ENCODE measurements at places on chromosomes 7 and 10.

DNA sequence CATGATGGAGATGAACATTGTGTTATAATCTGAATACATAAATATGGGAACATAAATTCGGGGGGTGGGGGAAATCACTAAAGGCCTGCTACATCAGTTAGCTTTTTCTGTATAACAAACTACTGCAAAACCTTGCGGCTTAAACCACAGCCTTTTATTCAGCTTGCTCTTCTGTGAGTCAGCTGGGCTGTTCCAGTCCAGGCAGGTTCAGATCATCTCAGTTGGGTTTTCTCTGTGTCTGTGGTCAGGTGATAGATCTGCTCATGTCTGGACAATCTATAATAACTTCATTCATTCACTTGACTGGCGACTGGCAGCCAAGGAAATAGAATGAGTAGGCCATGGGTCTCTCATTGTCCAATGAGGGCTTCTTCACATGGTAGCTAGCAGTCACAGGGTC lies 23.5 kb downstream of the HTR7 start:
- DNase-seq = no peak

DNA sequence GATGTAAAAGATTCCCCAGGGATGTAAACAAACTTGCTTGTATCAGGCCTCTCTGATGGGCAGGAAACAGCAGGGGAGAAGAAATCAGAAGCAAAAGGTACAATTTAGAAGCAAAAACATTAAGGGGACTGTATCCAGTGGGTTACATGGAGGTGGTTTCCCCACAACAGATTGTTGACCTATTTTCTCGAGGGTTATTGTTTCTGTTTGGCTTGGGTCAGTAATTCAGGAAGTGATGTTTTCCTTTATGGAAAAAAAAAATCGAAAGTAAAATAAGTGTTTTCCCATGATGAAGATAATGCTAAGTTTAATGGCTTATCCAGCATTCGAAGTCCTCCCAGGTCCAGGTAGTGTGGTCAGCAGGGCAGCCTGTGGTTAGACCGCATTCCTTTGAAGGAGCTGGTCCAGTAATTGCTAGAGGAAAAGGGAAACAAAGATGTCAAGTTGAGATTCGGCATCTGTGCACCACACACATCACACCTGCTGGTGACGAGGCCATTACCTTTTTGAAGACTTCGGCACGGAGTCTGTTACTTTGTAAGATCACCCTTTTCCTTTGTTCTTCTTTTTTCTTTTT lies 37.3 kb upstream of the ADAM12 start:
- DNase-seq = peak; percentile 11

- peak; percentile 61 for DNase-seq
These were observed 113.7 kb upstream of the ANKRD1 start for GRCh38 chr10:91034494-91035159.

- DNase-seq = no peak
These were observed 47.5 kb downstream of the BMPER start for GRCh38 chr7:33952824-33953223.

GRCh38 chr10:78634389-78634815 lies 434.4 kb upstream of the ZMIZ1 start:
- DNase-seq = no peak

DNA sequence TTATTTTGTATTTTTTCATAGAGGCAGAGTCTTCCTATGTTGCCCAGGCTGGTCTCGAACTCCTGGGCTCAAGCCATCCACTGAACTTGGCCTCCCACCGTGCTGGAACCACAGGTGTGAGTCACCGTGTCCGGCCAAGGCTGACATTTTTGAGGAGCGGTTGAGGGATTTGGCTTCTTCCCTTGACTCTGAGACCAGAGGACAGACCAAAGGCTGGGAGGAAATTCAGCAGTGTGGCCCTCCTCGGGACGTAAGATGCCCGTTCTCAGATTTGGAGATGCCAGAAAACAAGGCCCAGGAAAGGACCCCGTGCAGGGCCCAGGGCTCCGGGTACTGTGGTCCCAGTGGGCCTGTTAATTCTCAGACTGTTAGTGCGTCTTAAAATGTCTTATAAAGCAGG lies 146.2 kb downstream of the WDR37 start:
- no peak for DNase-seq

GRCh38 chr7:106254525-106255116 lies 30.2 kb downstream of the NAMPT start:
- DNase-seq = no peak

DNA sequence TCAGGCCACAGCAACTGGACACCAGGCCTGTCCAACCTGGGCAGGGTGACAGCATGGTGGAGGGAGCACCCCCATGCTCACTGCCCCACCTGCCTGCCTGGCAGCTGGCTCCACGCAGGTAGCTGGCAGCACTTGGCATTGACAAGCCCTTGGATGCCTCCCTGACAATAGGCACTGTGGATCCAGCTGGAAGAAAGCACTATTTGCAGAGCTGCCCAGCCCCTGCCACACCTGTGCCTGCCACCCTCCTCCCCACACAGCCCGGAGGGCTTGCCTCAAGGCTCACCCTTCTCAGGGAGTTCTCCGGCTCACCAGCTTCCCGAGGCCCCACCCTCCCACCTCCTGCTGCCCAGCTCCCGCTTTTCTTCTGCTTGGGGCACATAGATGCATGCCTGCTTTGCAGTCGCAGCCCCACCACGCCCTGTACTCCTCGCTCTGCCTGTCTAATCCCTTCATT lies 160.1 kb downstream of the NEURL1 start:
- no peak for DNase-seq

- no peak for DNase-seq
These were observed 33.9 kb downstream of the ENTPD1 start for GRCh38 chr10:95789902-95790301.

DNA sequence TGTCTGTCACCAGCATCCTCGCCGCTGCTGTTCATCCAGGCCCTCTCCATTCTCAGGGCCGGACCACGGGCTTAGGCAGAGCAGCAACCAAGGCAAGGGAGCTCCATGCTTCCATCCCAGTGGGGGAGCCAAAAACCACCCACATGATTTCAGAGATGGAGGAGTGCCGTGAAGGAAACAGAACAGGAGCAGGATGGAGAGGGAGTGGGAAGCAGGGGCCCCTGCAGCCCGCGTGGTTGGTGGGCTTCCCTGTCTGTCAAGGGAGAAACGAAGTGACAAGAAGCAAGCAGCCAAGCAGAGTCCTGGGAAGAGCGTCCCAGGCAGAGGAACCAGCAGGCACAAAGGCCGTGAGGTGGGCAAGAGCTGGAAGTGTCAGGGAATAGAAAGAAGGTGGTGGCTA lies 95.7 kb downstream of the SLIT1 start:
- no peak for DNase-seq

DNA sequence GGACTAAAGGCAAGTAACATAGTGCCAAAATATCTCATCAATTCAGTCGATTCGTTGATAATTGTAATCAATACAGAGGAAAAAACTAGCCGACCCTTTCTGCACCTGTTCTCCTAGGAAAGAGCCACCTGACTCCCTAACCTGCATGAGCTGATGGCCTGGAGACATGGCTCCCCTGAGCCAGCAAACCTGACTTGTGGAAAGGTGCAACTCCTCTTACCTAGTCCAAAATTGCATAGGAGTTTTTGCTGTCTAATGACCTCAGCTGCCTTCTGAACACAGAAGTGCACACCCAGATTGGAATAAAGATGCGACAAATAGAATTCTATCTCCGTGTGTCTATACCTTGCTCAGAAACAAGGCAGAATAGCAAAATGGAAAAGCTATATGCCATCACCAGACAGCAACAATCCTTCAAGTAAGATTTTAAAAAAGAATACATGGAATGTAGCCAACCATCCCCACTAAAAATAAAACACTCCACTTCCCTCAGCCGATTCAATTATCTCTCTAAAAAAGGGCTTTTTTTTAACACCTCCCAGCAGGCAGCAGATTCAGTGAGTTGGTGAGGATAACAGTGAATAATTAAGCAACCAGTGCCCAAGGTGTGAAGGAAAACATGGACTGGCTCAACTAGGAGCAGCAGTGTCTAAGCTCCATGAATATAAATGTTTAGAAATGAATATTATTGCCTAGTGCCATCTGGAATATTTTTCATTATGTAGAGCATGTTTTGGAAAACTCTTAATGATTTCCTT lies 26.6 kb upstream of the LMTK2 start:
- no peak for DNase-seq

DNA sequence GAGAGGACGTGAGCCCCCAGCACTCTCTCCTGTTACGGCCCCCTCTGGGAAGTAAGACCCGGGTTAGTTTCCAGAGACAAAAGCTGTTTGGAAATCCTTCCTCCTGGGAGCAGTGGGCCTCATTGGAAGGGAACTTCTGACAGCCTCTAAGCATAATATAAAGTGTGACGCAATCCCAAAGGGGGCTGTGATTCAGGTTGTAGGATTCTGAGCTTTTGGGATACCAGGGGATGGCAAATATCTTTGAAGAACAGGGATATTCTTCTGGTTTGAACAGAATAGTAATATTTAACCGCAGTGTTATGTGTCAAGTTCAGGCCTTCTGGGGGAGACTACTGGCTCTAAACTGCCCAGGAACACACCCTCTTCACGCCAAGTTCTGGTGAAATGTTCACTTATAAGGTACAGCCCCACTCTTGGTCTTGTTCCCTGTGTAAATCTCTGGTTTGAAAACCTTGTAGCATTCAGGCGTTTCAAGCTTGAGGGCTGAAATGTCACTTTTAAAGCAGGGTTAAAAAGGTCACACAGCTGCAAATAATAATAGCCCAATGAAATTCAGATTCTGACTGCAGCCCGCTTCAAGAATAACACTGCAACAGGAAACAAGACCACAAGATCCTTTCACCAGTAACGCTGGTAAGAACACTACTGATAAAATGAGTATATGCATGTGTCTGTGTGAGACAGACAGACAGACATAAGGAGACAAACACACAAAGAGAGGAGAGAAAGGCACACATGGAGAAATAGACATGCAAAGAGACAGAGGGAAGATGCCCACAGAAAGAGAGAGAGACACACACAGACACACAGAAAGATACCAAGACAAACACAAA lies 69.0 kb downstream of the CREB5 start:
- peak; percentile 29 for DNase-seq

DNA sequence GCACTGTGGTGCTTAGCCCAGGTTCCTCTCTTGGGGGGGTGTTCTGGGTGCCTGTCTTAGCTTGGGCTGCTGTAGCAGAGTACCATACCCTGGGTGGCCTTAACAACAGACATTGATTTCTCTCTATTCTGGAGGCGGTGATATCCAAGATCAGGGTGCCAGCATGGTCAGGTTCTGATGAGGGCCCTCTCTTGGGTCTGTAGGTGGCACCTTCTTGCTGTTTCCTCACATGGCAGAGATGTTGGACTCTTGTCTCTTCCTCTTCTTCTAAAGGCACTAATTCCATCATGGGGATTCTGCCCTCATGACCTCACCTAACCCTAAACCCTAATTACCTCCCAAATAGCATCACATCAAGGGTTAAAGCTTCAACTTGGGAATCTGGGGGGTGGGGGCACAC lies 19.9 kb upstream of the CRHR2 start:
- DNase-seq = no peak

DNA sequence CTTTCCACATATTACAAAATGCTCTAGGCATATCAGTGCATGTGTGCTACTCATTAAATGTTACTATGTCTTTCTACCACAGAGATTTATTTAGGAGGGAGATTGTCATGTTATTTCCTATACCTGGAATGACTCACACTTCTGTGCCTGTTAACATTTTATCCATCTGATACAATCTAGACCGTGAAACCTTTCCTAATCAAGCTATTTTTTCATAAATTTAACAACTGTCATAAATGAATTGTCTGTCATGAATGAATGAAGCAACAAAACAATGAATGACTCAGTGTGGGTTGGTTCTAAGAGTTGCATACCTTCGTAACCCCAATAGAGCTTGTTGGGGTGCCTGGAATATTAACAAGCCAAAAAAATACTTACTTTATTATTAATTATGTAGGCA lies 554.3 kb downstream of the GRM8 start:
- no peak for DNase-seq

- DNase-seq = no peak
These were observed 155.1 kb downstream of the LSM5 start for GRCh38 chr7:32335107-32335506.

- DNase-seq = no peak
These were observed 143.5 kb downstream of the KIAA1217 start for GRCh38 chr10:24352399-24352798.

- DNase-seq = no peak
These were observed 37.7 kb upstream of the ODAD2 start for GRCh38 chr10:28036587-28036986.

DNA sequence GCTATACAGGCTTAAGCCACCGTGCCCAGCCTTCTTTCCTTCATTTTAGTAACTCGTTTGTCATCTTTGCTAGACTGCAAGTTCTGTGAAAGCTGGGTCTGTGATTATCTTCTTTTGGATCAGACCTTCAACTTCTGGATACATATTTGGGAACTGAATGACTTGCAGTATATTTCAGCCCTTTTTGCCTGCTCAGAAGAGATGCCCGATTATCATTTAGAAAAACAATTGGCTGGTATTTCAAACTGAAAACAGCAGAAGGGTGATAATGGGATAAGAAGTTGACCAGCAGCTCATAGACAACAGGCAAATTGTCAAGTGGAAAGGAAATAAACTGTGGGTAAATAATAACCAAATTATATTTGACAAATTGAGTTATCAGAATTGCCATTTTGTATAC lies 14.6 kb downstream of the RSBN1L start:
- DNase-seq = no peak

DNA sequence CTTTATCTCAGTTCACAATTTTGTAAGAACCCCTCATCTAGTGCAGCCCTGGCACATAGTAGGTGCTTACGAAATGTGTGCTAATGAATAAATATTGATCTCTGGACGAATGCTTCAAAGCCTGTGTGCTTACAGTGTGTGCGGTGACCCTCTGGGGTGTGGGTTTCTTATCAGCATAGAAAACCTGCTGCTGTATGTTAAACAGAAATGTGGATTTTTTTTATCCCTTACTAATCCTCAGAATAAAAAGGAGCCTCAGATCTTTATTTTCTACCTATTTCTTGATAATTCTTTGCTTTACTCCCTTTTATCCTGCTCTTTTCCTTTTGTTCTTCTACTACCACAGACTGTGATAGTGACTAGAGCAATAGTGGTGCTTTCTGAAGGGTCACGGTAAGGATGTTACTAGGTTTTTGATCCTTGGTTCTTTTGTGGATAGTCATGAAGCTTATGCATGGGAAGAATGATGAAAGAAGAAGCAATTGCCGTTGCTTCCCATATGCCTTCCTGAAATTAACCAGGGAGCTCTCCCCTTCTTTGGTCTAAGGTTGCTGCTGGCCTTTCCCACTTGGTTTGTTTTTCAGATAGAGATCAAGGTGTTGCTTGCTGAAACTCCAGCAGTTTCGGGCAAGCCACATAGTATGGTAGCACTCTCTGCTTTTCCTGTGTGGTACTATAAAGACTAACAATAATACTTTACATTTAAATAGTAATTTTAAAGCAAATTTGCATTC lies 44.7 kb downstream of the SPAG6 start:
- no peak for DNase-seq

DNA sequence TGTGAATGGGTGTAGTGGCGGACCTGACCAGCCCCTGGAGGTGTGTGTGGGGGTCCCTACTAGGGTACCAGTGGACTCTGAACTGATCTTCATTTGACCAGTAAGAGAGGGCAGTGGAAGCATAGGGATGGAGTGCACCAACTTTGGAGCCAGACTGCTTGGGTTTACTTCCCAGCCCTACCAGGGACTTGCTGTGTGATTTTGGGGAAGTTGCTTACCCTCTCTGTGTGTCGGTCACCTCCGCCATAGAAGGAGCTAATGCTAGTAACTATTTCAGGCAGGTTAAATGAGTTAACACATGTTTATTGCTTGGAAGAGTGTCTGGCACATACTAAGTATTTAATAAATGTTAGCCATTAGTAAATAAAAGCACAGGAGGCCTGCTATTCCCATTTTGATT lies 6.6 kb downstream of the ADCYAP1R1 start:
- DNase-seq = no peak

GRCh38 chr10:104297697-104298660 lies 29.0 kb downstream of the GSTO2 start:
- no peak for DNase-seq

- DNase-seq = no peak
These were observed 76.0 kb downstream of the DENND2A start for GRCh38 chr7:140564643-140565042.

Data from hindlimb muscle (tissue), 1 donor.